Stimulated activated CD8-positive, alpha-beta memory T cell treated with anti-CD3 and anti-CD28 coated beads, Interleukin-4, amount 100 ng/mL, for 4 hours (primary cell): ENCODE measurements at places on chromosomes 12 and 14.

- no peak for DNase-seq
These were observed 27.3 kb downstream of the PPM1A start for GRCh38 chr14:60276347-60276746.

- DNase-seq: no peak
These were observed 27.4 kb downstream of the ABCD4 start for GRCh38 chr14:74275241-74275841.

DNA sequence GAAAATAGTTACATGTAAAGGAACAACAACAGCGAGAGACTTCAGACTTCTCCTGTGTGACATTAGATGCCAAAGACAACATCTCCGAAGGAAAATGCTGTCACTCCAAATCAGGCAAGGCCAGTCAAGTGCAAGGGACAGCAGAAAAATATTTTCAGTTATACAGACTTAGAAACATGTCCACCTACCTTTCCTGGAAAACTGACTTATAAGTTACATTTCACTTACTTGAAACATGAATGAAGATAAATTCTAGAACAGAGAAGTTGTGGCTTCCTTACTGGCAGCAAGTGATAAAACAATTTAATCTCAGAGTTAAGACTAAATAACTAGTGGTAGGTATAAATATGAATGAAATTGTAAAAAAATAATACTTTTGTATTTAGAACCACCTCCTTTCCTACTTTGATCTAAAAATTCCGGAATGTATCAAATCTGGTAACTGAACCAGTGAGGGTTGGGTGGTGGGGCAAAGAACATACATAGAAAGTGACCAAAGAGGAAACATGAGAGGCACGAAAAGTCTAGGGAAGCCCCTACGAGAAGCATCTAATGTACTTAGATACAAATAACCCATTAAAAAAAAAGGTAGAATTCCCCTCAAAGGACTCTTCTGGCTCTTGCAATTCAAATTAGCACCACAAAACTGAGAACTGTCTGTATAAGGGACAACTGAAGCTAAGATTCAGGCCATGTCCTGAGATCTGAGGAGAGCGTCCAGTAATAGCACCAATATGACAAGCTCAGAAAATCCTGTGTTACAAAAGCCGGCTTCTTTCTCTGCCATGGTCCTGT, 21.2 kb downstream of the MTHFD1 start:
- DNase-seq: no peak

DNA sequence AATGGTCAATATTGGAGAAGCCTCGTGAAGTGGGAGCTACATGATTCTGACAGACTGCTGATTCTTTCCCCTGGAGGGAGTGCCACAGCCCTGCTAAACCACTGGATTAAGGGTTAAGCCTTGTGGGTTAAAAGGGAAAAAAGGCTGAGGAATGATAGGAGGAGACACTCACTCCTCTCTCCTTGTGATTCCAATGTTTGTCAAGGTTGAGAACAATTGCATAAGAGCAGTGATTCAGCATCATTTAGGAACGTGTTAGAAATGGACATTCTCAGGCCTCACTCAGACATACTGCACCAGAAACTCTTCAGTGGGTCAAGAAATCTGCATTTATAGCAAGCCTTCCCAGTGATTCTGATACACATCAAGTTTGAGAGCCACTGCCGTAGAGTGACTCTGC, 87.8 kb upstream of the GZMB start:
- no peak for DNase-seq

GRCh38 chr14:93548102-93548843, 117.5 kb downstream of the UNC79 start:
- DNase-seq: no peak

DNA sequence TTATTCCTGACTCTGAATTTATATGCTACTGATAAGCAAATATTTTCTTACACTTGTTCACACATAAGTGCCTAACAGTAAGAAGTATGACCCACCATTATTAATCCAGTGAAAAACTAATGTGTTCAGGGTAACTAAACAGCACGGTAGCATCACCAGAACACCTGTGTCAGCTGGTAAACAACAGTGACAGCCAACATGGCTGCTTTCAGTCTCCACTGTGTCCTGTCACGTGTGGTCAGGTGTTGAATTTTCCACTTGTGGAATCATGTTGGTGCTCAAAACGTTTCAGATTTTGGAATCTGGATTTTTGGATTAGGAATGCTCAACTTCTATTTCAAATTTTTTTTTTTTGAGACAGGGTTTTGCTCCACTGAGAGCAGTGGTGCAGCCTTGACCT, 14.3 kb upstream of the ATP23 start:
- no peak for DNase-seq

- no peak for DNase-seq
These were observed 15.7 kb downstream of the OR10P1 start for GRCh38 chr12:55652352-55652751.

DNA sequence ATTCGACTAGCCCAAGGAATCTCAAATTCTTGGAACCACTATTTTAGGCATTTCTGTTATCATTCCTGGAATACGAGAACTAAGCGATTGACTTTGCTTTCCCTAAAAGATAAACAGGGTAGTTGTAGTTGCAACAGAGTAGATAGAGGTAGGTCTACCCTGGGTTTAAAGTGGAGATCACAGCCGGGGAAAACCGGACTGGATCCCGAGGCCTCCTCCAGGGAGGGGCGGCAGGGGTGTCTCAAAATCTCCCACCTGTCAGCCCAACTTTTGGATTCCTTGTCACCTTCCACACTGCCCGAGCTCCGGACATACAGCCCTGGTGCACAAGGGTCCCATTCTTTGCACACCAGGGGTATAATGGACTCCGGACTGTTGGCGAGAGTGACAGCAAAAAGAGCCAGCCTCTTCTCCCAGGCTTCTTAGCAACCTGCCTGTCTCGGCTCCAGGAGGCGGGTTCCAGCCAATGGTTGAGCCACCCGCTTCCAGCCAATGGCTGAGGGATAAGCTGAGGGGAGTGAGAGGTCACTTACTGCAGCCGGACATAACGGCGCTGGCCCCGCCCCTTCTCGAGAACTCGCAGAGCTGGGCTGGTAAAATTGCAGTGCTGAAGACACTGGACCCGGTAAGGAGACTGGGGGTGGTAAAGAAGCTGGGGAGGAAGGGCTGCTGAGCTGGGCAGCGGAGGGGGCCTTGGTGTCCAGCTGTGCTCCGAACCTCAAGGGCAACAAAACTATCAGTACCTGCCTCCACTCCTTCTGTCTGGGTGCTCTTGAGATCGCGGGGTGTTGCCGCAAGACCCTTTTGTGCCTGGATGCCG, at the start of gene SUOX:
Gene SUOX, plus strand, starts transcription at position 562 of the 820 bp plus-strand sequence. CDS start 4,946 bp downstream, outside the sequence.
- DNase-seq: no peak

GRCh38 chr12:69903548-69903947, 78.5 kb downstream of the MYRFL start:
- no peak for DNase-seq

DNA sequence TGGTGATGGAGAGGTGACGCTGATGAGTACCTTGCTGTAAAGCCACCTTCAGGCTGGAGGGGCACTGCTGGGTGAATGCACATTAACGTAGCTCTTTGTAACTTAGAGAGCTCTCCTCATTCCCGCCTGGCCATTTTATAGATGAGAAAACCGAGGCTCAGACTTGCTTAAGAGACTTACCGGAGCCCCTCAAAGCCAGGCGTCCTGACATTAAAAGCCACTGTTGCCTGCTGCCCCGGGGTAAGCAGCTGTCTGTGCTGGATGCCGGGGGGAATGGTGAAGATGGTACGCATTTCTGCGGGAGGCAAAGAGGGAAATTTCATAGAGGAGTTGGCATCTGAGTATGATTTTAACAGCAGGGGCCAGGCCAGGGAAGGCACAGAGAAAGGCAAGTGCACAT, 49.6 kb upstream of the VRK1 start:
- no peak for DNase-seq

- DNase-seq: no peak
These were observed 77.0 kb upstream of the MAP1LC3B2 start for GRCh38 chr12:116482179-116482578.

- DNase-seq: no peak
These were observed 25.1 kb upstream of the SLC8A3 start for GRCh38 chr14:70213721-70214282.

DNA sequence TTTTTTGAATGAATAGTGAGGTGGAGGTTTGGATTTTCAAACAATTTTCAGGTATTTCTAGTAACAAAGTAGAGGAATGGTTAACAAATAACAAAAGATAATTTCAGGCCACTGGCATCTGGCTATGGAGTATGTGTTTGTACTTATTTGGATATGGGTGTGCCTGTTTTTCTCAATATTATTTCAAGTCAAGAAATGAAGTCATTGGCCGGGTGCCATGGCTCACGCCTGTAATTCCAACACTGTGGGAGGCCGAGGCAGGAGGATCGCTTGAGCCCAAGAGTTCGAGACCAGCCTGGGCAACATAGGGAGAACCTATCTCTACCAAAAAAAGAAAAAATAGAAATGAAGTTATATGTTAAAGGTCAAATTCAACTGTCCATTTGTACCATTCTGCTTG, 13.9 kb downstream of the SLC35E3 start:
- no peak for DNase-seq

DNA sequence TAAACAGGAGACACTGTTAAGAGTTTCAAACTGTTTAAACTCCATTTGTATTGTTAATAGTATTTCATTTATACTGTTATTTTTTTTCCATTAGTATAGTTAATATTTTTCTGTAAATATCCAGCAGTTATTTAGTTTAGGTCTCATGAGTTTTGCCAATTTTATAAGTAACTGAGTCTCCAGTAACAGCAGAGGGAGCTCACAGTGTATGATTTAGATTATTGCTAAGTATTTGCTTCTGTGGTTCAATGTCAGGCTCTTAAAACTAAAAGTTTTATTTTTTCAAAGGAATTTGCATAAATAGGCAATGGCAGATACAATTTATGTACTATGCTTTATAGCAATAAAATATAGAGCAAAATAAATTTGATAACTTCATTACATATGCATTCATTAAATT, 209.7 kb downstream of the ATXN7L3B start:
- no peak for DNase-seq

DNA sequence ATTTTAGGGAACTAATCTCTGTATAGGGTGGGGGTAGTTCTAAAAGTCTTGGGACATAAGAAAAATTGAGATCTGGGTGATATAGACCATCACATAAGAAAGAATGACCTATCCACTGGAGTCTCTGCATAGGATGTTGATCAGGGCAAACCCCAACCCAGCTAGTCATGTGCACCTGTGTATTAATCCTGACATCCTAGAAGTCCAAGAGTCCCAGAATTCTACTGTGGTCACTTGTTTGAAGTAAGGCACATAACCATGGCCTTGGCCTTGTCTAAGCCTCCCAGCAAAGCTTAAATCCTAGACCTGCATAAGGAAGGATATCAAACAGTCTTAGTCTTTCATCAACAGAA, 334.1 kb upstream of the DCN start:
- no peak for DNase-seq

DNA sequence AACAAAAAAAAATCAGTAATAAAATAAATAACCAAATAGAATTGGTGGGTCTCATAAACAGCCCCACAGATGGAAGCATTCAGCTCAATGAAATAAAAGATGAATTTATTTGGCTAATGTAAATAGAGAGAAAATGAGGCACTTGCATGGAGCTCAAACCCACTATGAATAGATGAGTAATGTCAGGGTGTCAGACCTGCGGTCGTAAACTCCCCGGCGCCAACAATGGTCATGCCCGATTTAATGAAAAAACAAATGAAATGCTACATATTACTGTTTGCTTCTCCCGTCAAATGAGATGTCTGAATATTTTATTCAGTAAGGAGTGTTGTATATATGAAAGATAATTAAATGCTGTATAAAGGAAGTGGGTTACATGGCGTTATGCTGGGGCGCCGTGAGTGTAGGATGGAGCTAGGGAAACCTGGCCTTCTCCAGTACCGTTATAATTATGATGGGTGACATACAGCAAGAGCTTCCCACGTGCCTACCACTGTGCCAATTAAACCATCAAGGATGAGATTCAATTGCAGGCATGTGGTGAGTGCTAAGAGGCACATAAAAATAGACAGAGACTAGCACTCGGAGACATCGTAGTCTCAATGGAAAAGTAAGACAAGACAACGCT, 648.1 kb downstream of the BCL11B start:
- no peak for DNase-seq

- no peak for DNase-seq
These were observed at the start of gene GALNT16 for GRCh38 chr14:69259527-69260189. Gene GALNT16, plus strand, starts transcription at chr14:69260158. Its CDS starts 133 bp downstream, at chr14:69260291.

DNA sequence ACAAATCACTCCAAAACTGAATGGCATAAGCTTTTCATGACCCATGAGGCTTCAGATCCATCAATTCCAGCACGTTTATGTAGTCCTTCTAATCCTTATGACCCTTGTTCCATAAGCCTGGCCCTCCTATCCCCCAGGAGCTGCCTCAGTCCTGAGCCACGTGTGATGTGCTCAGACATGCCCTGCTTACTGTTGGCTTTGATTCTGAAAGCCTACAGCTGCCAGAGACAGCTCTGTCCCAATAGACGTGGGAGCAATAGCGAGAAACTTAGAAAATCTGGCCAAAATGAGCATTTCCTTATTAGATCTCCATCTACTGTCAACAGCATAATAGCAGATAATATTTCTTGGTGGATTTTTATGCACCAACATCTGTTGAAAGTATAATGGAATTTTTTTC, 33.2 kb downstream of the DUSP6 start:
- DNase-seq: no peak

DNA sequence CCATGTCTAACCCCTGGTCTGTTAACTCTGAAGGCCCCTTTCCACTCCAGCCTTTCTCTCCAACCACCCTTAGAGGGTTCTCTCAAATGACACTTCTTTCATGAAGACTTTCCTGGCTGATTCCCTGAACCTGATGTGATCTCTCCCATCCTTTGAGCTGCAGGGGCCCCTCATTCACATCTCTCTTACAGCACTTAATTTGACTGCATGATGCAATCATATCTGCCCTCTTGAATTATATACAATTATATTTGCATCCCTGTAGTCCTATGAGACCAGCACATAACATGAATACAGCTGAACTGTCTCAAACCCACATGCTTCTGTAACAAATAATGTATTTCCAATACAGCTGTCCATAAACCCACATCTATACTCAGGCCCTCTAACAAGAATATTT, 56.4 kb downstream of the PPP2R5E start:
- DNase-seq: no peak

GRCh38 chr12:104181313-104181712, 34.3 kb upstream of the TXNRD1 start:
- DNase-seq: no peak

DNA sequence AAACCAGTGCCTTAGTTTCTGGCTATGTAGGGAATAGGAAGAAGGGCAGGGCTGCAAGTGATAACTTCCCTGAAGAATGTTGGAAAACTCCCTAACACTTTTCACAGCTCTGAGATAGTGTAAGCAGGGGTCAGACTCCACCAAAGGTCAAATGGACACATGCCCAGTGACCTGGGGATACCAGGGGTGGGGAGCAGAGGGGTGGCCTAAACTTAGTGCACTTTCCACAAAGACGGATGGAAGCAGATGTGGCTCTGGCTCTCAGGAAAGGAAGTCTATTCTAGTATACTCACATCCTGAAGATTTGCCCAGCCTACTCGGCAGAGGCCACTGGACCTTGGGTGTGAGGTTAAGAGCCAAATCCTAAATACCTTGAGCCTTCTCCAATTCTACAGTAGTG, 285.8 kb downstream of the NUAK1 start:
- no peak for DNase-seq
